ENCODE measurements at places on chromosomes 1 and 21.

DNA sequence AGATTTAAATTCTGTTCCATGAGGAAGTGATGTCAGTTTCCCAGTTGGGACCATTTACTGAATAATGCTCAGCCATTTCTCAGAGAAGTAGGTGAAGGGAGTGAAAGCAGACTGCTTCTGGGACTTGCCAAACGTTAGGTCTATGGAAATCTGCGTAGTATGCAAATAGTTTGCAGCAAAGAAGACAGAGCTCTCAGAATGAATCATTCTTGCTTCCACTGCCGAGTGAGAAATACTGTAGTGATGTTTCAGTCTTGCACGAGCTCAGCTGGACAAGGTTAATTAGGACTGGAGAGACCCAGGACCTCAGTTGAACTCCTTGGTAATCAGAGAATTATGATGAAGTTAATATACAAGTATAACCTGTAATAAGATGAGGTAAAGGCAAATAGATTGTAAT, 317.7 kb upstream of the DAB1 start:
- no peak for DNase-seq

DNA sequence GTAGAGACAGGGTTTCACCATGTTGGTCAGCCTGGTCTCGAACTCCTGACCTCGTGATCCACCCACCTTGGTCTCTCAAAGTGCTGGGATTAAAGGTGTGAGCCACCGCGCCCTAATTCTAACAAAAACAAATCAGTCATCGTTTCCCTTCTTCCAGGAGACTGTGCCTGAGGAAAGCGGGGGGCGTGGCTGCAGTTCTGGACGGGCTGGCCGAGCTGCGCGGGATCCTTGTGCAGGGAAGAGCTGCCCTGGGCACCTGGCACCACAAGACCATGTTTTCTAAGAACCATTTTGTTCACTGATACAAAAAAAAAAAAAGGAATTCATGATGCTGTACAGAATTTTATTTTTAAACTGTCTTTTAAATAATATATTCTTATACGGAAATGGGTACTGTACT, 104.2 kb downstream of the WDR4 start:
- DNase-seq, result no peak

- DNase-seq, result no peak
These were observed 56.8 kb upstream of the GNG12 start for GRCh38 chr1:67889953-67890567.

- DNase-seq, result no peak
These were observed 15.9 kb upstream of the ADAMTS5 start for GRCh38 chr21:26982767-26983166.

DNA sequence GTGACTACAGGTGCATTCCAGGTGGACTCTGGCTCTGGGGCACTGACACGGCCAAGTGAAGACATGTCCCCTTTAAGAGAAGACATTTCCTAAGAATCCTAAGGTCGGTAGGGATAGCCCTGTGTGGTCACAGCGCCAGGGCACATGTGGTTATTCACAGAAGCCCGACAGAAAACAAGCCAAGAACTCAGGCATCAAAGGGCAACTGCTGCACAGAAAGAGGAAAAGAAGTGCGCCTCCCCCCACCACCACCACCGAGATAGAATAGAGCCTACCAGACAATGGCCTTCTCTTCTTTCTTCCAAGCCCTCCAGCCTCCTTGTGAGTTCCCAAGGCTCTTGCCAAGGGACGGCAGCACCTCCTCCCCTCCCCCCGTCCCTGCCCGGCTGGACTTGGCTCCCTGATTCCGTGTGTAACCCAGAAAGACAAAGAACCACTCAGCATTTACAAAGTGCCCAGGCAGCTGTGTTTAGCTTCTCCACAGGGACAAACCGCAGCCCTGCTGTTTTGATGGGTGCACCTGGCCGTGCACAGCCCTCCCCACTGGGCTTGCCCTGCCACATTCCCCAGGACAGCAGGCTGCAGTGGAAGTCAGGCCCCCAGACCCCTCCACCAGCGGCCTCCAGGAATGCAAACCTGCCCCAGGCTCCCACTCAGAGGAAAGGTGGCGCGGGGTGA, 30.2 kb downstream of the TMPRSS2 start:
- DNase-seq, result no peak

GRCh38 chr1:6584126-6585080, 4.6 kb downstream of the ZBTB48 start:
- no peak for DNase-seq

- DNase-seq, result no peak
These were observed 149.4 kb upstream of the ZC3H12A start for GRCh38 chr1:37325010-37325409.

DNA sequence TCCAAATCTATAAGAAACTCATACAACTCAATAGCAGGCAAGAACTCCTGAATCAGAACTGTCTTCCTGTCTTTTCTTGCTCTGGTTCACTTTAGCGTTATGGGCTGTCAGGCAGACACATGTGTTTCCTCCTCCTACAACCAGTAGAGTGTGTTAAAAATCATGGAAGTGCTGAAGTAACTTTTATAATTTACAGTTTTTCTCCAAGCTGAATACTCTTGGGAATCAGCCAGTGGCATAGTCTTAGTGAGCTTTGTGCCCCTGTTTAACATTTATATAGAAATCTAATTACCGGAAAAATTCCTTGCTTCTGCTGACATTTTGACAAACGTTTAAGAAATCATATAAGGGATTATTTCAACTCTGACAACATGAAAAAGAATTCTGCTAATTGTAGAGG, 113.1 kb upstream of the RGS18 start:
- no peak for DNase-seq

DNA sequence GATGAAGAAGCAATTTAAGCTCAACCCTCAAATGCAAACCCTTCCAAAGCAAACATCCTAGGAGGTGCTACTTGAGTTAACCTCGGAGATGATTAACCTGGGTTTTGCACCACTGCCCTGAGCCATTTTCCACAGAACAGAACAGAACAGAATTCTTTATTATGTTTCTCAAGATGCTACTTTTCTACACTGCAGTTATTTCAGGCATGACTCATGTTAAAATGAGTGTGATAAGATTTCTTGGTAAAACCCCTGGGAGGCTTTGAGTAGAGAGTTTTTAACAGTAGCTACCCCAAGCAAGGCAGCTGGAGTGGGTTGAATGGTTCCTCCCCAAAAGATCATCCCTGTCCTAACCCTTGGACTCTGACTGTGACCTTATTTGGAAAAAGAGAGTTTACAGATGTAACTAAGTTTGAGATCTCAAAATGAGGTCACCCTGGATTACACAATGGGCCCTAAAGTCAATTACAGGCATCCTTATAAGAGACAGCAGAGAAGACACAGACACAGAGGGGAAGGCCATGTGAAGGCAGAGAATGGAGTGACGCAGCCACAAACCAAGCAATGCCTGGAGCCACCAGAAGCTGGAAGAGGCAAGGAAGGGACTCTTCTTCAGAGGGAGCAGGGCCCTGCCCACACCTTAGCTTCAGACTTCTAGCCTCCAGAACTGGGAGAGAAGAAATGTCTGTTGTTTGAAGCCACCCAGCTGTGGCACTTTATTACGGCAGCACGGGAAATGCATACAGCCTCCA, 153.4 kb downstream of the ETS2 start:
- no peak for DNase-seq

GRCh38 chr1:159902541-159902940, 2.6 kb upstream of the CFAP45 start:
- DNase-seq, result no peak

- DNase-seq, result no peak
These were observed 120.5 kb upstream of the ZC3H12A start for GRCh38 chr1:37353871-37354270.

DNA sequence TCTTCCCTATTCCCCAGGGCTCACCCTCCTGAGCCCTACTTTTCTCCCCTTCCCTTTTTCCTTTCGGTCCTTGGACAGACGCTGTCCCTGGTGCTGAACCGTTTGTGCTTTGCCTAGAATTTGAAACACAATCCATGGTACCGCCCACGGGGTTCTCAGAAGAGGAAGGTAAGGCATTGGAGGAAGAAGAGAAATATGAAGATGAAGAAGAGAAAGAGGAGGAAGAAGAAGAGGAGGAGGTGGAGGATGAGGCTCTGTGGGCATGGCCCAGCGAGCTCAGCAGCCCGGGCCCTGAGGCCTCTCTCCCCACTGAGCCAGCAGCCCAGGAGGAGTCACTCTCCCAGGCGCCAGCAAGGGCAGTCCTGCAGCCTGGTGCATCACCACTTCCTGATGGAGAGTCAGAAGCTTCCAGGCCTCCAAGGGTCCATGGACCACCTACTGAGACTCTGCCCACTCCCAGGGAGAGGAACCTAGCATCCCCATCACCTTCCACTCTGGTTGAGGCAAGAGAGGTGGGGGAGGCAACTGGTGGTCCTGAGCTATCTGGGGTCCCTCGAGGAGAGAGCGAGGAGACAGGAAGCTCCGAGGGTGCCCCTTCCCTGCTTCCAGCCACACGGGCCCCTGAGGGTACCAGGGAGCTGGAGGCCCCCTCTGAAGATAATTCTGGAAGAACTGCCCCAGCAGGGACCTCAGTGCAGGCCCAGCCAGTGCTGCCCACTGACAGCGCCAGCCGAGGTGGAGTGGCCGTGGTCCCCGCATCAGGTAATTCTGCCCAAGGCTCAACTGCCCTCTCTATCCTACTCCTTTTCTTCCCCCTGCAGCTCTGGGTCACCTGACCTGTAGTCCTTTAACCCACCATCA, 10.4 kb downstream of the BCAN start:
- no peak for DNase-seq

DNA sequence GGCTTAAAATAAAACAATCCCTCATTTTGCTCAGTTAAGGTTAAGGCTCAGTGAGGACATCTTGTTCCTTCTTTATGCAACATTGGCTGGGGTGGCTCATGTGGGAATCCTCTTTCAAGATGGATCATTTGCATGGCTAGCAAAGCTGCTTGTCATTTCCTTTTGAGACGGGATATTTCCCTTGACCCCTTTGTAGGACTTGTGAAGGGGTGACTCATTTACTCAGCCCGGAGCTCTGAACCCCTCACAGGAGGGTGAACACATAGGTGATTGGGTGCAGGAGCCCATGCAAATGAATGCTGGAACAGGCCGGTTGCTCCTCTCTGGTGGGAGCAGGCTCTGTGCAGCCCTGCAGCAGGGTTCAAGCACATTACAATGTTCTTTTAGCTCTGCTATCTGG, 15.8 kb upstream of the C8A start:
- no peak for DNase-seq

DNA sequence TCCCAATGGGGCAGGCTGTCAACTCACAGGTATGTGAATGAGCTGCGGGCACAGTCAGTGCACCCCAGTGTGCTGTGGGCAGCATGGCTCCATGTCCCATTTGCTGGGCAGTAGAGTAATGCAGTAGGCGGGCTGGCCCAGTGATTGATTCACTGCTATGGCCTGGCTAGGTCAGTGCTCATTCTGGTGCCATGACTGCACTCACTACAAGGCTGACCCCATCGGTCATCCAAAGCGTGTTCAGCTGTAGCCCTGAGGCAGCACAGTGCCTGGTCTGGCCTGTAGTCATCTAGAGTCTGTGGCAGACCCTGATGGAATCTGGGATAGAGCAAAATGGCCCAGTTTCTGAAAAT, 7.4 kb downstream of the HYI start:
- no peak for DNase-seq

GRCh38 chr1:240737298-240737697, 125.3 kb upstream of the GREM2 start:
- no peak for DNase-seq

GRCh38 chr1:115465802-115466363, 127.8 kb upstream of the NGF start:
- DNase-seq, result no peak

DNA sequence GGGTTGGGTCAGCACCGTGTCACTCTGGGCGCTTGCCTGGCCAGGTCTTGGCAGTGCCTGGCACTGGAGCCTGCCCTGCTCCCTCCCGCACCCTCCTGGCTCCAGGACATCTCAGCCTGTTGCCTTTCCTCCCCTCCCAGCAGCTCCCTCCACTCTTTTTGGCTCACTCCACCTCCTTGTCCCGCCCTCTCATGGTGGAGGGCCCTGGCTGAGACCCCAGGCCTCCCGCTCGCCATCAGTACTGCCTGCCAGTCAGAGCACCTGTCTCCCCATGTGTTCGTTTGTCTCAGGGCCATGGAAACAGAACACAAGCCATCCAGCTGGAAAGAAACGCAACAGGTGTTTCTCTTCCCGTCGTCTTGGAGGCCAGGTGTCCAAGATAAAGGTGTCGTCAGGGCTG, 61.0 kb downstream of the B3GALT5 start:
- no peak for DNase-seq

DNA sequence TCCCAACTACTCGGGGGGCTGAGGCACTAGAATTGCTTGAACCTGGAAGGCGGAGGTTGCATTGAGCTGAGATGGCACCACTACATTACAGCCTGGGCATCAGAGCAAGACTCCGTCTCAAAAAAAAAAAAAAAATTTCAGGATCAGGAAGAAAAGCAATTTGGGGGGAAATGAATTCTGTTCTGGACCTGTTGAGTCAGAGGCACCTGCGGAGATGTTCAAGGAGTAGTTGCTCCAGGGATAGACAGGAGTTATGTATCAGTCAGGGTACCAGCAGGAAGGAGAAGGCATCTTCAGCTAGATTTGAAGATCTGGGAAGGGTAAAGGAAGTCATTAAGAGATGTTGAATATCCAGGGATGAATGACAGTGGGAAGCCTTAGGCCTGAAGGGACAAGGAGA, 2.9 kb upstream of the RHBDL2 start:
- DNase-seq, result no peak

DNA sequence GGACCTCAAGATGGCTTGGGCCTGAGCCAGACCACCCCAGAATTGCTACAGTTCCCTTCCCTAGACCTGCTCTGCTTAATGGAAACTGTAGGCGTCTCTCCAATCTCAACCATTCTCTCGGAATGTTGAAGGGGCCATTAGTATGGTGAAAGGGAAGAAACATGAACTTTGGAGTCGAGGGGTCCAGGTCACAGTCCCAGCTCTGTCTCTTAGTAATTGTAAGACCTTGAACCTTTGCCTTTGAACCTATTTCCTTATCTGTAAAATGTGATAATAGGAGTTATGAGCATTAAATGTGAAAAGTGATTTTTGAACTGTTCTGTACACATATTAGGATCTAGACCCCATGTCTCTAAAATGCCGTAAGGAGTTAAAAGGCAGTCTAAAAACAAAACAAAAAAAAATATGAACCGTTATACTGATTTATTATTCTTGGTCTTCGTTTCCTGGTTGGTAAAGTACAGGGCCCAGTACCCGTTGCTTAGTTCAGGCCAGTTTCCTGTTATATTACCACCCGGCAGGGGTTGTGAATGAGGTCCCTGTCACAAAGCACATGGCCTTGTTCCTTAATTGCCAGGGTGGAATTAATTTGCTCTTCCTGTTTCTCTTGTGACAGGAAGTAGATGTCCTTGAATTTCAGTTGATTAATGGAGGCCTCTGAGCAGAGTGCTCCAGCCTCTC, 42.3 kb downstream of the TCEANC2 start:
- DNase-seq, result no peak

DNA sequence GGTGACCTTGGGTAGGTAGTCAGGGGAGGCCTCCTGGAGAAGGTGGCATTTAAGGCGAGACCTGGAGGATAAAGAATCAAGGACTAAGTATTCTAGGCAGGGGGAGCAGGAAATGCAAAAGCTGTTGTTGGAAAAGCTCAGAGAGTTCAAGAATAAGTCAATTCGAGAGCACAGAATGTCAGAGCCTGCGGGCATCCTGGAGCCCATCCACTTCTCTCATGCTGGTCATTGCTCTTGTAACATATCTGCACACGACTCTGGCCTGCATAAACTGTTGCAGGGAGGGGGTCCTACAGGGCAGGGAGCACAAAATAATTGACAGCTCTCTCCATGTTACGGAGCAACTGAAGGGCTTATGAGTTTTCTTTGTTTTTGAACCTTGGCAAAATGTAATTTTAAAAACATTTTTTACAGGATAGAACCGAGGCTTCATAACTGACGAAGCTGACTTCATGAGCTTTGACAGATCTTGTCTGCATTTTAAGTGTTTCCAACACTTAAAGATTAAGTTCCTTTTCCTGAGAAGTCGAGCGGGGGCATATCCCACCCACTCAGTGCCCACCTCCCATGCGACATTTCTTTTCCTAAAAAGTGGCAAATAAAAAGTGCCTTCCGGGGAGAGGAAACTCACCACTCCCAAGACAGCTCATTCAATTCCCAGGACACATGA, 4.2 kb downstream of the PLA2G5 start:
- no peak for DNase-seq

Data from activated naive CD4-positive, alpha-beta T cell treated with anti-CD3 and anti-CD28 coated beads, Interleukin-2, amount 50 U/mL, for 72 hours (primary cell).